ENCODE measurements at places on chromosomes 5 and 9. TPM values are rescaled to one million over a fixed set of nuclear protein-coding genes. Genes with fewer than 3 reads are reported as not detected.

GRCh38 chr5:62413711-62414110 is 1.1 kb downstream of the IPO11 start:
- DNase-seq, result no peak
- H3K27ac ChIP-seq, result peak overlapping the region; percentile 95
- H3K27me3 ChIP-seq, result peaks cover 9% of the 10 kb centered on the region
- peaks cover 3% of the 10 kb centered on the region for H3K36me3 ChIP-seq
- peaks cover 20% of the 10 kb centered on the region for H3K4me1 ChIP-seq

GRCh38 chr9:4573634-4574389 is 83.5 kb downstream of the SLC1A1 start:
- no peak overlapping the region for H3K4me3 ChIP-seq
- H3K4me1 ChIP-seq, result peaks cover 20% of the 10 kb centered on the region
- H3K36me3 ChIP-seq, result no peaks in the 10 kb centered on the region
- no peak for DNase-seq

GRCh38 chr9:75962013-75962661 is 71.7 kb downstream of the PCSK5 start:
- DNase-seq, result no peak
- no peaks in the 10 kb centered on the region for H3K36me3 ChIP-seq
- H3K4me3 ChIP-seq, result no peak overlapping the region
- peaks cover 9% of the 10 kb centered on the region for H3K4me1 ChIP-seq

The GRM6 gene
- not detected for total RNA-seq

All from activated CD4-positive, alpha-beta T cell treated with anti-CD3 and anti-CD28 coated beads, Interleukin-2, amount 10 ng/mL, durations not matched to agents 24 days and 14 days (primary cell).